Left lung (tissue), 14 donors: ENCODE measurements at places on chromosomes 5 and 9. TPM values are rescaled to one million over a fixed set of nuclear protein-coding genes. Genes with fewer than 3 reads are reported as not detected.
A peak's percentile ranks its signal among the peaks of the same experiment; 100 is the strongest.

Gene PCDHGA9
- polyA plus RNA-seq: 5.3 TPM

DNA sequence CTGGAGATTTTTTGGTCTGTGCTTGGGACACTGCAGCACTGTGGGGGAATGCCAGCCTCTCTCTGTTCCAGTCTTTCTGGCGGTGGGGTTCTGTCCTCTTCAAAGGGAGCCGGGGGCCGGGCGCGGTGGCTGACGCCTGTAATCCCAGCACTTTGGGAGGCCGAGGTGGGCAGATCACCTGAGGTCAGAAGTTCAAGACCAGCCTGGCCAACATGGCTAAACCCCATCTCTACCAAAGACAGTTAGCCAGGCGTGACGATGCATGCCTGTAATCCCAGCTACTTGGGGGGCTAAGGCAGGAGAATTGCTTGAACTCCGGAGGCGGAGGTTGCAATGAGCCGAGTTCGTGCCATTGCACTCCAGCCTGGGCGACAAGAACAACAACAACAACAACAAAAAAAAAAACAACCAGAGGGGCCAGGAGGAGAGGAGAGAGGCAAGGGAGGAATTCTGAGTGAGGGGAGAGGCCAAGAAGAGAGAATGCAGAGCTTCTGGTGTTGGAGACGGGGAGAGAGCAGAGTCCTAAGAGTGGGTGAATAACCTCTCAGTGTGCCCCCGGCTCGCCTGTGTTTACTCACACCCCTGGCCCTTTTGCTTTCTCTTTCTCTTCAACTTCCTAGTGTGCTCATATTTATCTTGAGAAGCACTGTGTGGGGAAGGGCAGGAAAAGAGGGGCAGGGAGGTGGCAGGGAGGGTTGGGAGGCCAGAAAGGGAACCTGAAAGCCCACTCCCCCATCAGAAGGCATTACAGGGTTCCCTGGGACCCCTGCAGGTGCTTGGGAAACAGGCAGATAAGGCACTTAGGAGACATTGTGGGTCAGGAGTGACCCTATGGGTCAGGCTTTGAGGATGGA, 3.2 kb upstream of the SET start:
- DNase-seq: peak; percentile 48

DNA sequence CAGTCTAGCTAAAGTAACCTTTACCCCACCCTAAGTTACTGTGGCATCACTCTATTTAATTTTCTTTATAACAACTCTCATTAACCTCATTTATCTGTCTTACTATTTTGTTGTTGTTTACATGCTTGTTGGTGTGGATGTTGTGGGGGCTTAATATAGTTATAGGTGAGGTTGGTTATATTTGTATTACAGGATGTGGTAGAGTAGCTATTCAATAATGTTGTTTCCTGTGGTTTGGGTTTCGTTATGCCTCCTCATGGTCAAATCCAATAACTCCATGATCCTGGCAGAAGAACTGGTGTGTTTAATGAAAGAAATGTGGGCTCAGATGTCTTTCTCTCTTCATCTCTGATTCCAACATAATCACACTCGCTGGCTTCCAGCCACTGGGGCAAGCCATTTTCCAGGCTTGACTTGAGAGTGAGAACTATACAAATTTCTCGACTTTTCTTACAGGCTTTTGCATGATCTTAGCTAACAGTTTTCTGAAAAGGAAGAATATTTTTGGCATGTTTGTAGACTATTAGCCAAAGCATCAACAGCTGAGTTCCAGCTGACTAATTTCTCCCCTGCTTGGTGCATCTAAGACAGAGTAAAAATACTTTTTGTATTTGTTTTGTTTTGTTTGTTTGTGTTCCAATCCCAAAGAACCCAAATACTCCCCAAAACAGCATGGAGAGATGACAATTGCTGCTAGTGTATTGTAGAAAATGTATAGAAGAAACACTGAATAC, 303.7 kb upstream of the PAPPA start:
- peak; percentile 47 for DNase-seq

DNA sequence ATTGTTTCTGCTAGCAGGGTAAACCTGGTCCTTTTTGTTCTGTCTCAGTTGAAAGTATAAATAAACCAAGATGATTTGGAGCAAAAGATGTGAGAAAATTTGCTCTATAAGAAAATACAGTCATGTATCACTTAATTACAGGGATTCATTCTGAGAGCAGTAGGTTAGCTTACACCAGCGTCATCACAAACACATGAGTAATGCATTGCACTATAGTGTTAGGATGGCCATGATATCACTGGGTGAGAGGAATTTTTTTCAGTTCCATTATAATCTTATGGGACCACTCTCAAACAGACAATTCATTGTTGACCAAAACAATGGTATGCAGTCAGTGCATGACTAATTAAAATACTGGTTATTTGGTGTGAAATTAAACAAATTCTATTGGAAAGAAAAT, 430.9 kb downstream of the CHSY3 start:
- DNase-seq: no peak

DNA sequence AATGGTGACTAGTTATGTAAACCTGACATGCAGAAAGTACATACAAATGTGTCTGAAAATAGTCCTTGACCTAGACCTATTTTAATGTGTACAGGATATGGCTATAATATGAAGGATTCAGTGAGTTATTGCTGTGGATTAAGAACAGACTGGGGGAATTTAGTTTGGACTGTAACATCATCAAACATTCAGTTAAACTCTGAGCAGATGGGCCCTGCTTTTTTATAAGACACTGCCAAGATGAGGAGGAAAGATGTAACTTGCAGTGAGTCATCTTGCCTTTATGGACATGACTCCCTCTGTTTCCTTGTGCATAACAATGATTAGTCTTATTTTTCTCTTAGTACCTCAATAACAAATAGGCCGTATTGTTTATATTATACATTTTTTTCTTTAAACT, 12.2 kb downstream of the PPP3R2 start:
- no peak for DNase-seq

DNA sequence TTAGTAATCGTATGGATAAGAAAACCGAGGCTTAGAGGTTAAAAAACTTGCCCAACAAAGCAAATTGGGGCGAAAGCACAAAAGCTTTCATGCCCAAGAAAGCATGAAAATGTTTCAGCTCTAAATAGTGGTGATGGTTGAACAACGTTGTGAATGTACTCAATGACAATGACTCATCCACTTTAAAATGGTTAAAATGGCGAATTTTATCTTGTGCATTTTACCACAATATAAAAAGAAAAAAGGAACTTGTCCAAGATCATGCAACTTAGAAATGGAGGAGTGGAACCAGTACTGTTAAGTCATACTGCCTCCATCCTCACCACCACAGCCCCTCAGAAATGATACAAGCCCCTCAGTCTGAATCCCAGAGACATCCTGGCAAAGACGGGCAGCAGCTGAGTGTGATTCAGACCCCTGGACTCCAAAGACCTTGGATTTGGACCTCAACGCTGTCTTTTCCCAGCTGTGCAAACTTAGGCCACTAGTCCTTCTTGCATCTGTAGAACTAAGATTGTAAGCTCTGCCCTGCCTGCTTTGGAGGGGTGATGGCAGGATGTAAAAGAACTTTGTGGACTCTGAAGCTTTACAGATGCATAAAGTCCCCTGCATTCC, 158.4 kb downstream of the GABBR2 start:
- no peak for DNase-seq

- DNase-seq: no peak
Observed at GRCh38 chr5:61311056-61311610, 20.9 kb upstream of the ZSWIM6 start.

- DNase-seq: peak; percentile 71
Observed at GRCh38 chr5:91219091-91219802, 163.9 kb downstream of the ARRDC3 start.

Gene CACNA1B
- polyA plus RNA-seq: 0.30 TPM

DNA sequence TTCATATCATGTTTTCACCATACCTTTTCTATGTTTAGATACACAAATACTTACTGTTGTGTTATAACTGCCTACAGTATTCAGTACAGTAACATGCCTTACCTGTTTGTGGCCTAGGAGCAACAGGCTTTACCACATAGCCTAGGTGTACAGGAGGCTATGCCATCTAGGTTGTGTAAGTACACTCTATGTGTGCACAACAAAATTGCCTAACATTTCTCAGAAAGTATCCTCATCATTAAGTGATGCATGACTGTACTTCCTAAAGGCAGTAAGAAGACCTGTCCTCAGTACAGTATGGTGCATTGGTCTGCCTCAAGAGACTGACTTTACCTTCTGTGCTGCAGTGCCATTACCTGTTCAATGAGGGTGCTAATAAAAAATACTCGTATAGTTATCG, 7.9 kb downstream of the TXN start:
- DNase-seq: no peak

DNA sequence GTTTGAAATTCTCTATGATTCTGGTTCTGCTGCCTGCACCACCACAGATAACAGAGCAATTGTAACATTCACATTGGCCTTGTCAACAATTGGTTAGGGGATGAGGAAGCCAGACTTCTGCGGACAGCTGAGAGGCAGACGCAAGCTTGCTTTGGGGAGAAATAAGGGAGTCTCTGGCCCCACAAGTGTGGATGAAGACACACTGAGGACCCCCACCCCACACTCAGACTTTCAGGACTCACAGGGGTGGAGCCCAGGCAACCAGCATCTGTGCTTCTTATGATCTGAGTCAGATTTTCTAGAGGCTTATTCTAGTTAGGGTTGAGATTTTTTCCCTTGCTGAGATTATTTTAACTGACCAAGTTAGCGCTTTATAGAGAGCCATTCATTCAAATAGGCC, 140.3 kb upstream of the IRX2 start:
- no peak for DNase-seq

DNA sequence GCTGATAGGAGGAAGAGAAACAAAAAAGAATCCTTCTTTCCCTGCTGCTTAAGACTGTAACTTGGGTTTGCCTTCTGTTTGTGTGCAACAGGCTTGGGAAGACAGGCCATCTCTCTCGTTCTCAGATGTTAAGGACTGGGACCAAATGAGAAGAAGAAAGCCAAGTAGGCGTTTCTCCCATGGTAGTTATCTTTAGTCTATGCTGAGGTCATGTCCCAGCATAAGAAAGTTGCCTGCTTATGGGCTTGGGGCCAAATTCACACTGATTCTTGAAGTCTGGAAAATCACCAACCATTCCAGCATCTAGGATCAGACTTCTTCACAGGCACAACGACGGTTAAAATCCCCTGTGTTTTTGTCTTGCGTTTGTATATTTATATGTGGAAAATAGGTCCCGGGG, 44.2 kb upstream of the PALM2AKAP2 start:
- no peak for DNase-seq

- peak; percentile 88 for DNase-seq
Observed at GRCh38 chr9:131277910-131278701, 1.8 kb upstream of the FAM78A start.

DNA sequence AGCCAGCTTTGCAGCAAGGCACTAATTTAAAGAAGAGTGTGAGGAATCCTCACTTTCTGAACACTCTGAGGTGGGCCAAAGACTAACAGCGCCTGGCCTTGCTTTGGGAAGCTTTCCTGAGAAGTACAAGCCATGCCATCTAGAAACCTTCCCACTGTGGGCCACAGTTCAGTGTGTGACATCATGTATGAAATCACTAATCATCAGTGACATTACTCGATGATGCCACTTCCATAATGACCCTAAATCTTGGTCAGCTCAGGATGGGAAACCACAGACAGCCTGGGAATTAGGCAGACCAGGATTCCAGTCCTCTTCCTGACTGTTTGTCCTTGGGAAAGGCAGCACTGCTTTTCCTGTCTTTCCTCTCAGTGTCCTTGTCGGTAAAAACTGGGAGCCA, 54.2 kb upstream of the HSPA9 start:
- no peak for DNase-seq

- no peak for DNase-seq
Observed at GRCh38 chr5:176621661-176622079, 8.7 kb downstream of the SNCB start.

DNA sequence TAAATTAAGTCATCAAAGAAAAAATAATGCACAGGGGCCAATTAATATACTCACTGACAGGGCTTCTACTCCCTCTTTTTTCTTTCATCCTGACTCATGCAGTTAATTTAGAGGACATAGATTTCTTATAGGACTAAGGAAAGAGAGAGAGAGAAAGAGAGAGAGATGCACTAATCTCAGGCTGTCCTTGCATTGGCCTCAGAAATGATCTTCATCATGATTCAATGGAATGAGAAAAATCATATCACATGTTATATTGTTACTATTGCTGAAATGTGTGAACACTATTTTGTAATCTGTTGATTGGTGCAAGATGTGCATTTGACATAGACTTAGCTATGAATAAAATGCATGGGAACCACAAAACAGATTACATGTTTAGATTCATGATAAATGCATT, 608.3 kb upstream of the NUDT12 start:
- DNase-seq: no peak

- DNase-seq: no peak
Observed at GRCh38 chr5:142754031-142754430, 16.1 kb upstream of the ARHGAP26 start.

- no peak for DNase-seq
Observed at GRCh38 chr9:131707733-131708157, 32.1 kb downstream of the RAPGEF1 start.

Gene NUTM2F
- not detected for polyA plus RNA-seq

DNA sequence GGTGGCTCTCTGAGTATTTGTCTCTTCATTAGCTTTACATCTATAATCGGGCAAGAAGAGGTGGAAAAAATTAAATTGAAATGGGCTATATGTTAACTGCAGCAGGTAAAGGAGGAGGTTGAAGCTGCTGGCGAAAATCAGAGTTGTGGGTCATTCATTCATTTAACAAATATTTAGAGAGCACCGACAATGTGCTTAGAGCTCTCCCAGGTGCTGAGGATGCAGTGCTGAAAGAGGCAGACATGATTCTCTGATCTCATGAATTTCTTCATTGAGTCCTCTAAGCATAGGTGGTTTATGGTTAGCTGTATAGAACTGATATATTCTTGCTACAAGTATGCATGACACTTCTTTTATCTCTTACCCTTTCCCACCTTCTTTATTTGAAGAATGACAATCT, 243.4 kb downstream of the RFX3 start:
- no peak for DNase-seq

Gene PCDHA4
- 0.49 TPM for polyA plus RNA-seq

GRCh38 chr5:13708432-13708831, 236.1 kb downstream of the DNAH5 start:
- no peak for DNase-seq

Gene IL4
- polyA plus RNA-seq: 0.84 TPM

DNA sequence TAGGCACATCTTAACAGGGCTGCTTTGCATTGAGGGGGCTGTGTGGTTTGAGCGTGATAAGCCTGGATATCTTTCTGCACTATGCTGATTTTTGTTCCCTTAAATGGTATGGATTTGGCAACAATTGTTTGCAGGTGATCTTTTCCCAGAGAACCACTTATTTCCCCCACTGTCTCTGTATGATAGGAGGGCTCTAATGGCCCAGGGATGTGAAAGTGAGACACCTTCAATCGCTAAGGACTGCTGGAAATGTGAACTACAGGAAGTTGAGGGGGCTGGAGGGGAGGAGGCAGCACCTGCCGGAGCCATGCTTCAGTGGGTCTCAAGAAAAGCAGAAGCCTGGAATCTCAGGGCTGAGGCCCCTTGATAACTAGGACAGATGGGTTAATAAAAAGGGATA, 29.4 kb downstream of the SYK start:
- no peak for DNase-seq

DNA sequence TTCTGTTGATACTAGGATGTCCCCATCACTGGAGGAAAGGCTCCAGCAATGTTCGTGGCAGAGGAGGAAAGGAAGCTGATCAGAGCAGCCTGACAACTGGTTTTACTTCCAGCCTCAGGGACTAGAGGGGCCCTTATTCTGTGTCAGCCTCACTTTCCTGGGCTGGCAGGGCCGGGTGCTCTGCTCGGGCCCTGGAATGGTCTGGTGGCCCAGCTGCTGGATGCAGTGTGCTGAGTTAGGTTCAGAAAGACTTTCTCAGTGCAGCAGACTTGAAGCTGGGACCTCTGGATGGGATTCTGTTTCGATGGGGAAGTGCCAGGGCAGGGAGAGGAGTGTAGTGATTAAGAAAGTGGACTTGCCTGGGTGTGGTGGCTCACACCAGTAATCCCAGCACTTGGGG, 81.0 kb downstream of the MACROH2A1 start:
- DNase-seq: no peak

Gene CRB2
- polyA plus RNA-seq: 0.46 TPM
